ENCODE measurements at places on chromosomes 16 and 17.

DNA sequence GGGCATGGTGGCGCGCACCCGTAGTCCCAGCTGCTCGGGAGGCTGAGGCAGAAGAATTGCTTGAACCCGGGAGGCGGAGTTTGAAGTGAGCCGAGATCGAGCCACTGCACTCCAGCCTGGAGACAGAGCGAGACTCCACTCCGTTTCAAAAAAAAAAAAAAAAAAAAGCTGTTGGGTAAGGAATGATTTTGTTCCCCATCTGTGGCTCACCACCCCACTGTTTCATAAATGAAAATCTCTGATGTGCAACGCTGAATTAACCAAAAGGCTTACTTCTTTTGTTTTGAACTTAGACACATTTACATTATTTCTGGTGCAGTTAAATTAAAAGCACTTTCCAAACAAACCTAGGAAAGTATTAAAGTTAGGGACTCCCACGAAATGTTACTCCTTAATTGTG lies 1.2 kb upstream of the METTL9 start:
- no peak for DNase-seq

GRCh38 chr16:52570495-52571091 lies 23.6 kb upstream of the TOX3 start:
- no peak for DNase-seq

GRCh38 chr16:86823888-86824671 lies 245.7 kb downstream of the FOXL1 start:
- DNase-seq, result no peak

GRCh38 chr16:70704586-70704985 lies 18.7 kb upstream of the MTSS2 start:
- DNase-seq, result no peak

GRCh38 chr17:64497565-64498035 lies 746 bp upstream of the POLG2 start:
- no peak for DNase-seq

DNA sequence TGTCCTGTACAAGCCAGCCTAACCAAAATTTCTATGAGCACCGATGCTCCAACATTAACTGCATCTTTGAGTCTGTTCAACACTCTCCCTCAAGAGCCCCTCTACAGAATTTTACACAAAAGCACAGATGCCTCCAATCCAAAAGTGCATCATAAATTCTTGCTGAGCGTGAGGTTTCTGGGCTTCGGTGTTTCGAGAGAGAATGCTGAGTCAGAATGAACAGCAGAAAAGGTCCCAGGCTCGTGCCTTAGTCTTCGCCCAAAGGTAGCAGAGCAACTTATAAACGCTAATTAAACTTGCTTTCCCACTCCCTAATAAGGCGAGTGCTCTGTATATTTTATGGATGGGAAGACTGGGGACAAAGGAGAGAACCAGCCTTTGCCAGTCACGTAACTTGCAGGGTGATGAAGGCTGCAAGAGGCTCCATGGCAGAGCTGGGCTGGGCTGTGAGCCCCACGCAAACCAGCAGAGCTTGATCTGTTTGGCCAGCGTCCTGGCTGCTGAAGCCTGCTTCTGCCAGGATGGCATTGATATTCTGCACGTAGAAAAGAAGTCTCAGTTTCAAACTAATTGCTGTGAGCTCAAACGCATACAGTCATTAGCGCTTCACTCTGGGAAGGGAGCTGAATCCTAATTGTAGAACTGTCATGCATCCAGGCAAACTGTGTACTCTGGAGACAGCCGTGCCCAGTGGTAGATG lies 138.5 kb downstream of the DNAH9 start:
- no peak for DNase-seq

DNA sequence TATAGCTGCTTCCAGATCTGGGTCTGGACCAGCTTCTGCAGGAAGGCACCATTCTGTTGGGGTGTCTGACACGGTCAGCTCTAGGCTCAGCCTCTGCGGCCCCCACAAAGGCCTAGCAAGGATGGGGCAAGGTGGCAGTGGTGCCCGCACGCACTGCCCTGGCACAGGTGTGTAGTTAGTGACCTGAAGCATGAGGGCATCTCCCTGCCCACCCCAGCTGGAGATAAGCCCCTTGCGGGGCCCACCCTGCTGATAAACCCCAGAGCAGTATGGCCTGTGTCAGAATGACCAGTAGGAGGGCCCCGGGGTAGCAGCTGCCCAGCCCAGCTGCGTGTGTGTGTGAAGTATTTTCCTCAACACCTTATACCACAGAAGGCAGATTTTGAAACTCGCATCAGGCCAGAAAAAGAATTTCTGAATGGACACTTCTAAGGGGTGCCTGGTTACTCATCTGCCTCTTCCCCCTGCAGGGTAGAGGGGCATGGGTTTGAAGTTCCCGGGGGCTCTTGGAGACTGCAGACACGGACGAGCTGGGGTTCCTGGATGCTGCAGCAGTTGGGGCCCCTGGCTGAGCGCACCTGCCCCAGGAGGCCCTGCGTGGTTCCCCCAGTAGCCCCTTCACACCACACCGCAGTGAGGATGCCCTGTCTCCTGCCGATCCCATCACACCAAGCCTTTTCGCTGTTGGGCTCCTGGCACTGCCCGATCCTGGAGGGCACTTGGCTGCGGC lies 4.5 kb downstream of the ARHGDIA start:
- no peak for DNase-seq

DNA sequence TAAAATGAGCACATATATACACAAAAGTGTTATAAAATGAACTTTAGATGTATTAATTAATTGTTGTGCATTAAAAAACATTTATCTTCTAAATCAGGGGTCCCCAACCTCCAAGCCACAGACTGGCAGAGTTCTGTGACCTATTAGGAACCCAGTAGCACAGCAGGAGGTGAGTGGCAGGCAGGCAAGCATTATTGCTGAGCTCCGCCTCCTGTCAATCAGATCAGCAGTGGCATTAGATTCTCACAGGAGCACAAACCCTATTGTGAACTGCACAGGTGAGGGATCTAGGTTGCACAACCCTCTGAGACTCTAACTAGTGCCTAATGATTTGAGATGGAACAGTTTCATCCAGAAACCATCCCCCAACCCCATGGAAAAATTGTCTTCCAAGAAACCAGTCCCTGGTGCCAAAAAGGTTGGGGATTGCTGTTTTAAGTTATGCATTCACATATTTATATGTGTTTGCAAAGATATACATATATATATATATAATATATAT lies 583.7 kb downstream of the KCNJ2 start:
- DNase-seq, result no peak

DNA sequence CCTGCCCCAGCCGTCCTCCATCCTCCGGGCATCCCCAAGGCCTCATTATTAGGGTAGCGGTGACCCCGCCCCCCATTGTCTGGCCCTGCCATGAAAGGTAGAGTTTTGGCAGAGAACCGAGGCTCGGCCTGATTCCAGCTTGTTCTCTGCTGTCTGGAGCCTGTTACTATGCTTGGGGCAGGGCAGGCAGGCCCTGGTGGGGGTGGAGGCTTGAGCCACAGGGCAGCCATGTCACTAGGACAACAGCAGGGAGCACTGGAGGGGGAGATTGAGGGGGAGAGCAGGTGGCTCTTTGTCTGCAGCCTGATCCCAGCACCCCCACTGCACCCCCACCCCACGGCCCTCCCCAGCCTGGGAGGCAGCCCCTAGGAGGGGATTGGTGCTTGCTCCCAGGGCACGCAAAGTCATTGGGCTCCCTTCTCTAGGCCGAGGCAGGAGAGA lies 15.4 kb downstream of the RHBDL3 start:
- no peak for DNase-seq

GRCh38 chr17:43125967-43126910 lies 1.1 kb upstream of the BRCA1 start:
- DNase-seq, result no peak

GRCh38 chr17:8001976-8002720 lies at the start of gene GUCY2D:
GUCY2D (plus strand) TSS chr17:8002615; CDS start chr17:8003048, 433 bp downstream.
- DNase-seq, result no peak

DNA sequence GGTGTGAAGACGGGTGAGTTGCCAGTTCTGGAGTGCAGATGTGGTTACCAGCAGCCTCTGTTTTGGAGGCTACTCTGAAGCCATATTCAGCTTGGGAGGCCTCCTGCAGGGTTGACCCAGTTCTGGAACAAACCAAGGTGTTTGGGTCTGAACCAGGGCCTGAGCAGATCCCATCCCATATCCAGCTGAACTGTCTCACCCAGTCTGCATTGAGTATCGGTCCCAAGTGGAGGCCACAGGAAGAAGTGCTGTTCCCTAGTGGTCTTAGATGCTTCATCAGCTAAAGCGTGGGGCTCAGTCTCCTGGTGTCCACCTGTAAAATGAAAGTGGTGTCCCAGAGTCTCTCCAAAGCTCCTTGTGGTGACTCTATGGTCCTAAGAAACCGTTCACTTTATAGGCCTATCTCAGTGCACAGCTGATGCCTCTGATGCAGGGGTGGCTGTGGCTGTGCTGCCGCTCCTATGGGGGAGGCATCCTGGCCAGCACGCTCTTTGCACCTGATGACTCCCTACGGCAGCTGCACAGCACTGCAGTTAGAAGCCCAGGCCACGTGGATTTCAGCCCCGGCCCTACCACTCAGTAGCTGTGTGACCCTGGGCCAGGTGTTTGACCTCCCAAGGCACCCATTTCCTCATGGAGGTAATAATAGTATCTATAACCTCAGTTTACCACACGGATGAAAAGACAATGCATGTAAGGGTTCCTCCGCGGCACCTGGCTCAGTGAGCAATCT lies 21.0 kb downstream of the CBX4 start:
- no peak for DNase-seq

GRCh38 chr17:17883801-17884200 lies 47.0 kb upstream of the SREBF1 start:
- no peak for DNase-seq

- DNase-seq, result no peak
These were observed 18.0 kb downstream of the PLCD3 start for GRCh38 chr17:45114117-45114932.

DNA sequence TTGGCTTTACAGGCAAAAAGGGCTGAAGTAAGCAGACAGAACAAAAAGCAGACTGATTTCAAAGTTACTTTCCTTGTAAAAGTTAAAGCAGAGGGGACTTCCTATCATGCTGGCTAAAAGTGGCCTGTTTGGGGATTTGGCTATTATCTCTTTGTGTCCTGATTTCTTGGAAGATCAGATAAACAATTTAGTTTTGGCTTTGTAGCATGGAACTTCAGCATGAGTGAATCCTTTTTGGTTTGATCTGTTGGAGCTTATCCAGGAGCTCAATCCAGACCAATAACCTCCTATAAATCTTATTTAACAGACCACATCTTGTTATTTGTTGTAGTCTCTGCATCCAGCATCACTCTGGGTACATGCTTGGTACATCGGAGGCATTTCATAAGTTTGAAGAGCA lies 8.9 kb upstream of the RNF112 start:
- DNase-seq, result no peak

- no peak for DNase-seq
These were observed 150.2 kb upstream of the CACNG5 start for GRCh38 chr17:66684731-66685130.

- no peak for DNase-seq
These were observed 86.1 kb downstream of the ZFHX3 start for GRCh38 chr16:72961863-72962262.

DNA sequence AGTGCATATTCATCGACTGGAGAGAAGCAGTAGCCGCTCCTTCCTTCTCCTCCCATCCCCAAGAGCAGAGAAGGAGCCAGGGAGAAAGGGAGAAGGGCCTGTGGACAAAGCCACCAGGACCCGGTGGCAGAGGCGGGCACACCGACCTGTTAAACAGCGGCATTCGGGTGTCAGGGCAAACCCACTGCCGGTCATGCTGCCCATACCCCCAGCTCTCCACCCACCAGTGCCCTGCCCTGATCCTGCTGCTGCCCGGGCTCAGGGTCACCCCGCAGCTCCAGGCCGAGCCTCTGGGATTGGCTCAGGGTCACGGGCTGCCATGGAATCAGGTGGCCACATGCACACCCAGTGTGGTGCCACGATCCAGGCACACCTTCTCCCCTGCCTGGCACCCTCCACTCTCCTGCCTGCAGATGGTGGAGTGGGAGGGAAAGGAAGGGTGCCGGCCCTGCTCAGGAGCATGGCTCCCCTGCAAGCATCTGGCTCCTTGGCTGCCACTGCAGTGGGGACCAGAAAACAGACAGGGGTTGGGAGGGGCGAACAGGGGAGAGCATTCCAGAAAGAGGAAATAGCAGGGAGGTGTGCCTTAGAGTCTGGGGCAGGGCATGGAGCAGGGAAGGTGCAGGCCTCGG lies 18.3 kb upstream of the RASD1 start:
- no peak for DNase-seq

DNA sequence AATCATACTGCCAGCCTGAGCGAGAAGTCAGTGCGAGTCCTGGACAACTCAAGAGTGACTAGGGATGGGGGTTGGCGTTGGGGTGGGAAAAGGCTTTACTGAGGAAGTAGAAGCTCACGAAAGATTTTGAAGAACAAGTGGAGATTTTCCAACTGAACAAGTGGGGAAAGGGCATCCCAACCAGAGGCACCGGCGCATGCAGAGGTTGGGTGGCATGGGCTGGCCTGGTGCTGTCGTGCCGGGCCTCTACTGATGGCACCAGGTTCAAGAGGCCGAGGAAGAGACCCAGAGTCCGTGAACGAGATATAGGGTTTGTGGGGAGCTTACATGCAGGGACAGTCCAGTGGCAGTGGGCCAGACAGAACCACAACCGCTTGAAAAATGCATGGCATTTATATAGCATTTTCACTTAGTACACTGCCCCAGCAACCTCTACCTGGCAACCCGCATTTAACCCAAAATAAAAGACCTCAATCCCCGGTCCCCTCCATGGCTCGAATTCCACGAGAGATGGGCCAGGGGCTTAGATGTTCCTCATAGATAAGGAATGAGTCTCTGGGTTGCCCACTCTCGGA lies 7.7 kb upstream of the ITGA3 start:
- no peak for DNase-seq

GRCh38 chr17:48506246-48506645 lies 24.6 kb downstream of the HOXB1 start:
- no peak for DNase-seq

- DNase-seq, result no peak
These were observed 169.3 kb downstream of the PARN start for GRCh38 chr16:14460726-14461125.

GRCh38 chr16:88883946-88884345 lies 17.5 kb upstream of the PABPN1L start:
- DNase-seq, result no peak

DNA sequence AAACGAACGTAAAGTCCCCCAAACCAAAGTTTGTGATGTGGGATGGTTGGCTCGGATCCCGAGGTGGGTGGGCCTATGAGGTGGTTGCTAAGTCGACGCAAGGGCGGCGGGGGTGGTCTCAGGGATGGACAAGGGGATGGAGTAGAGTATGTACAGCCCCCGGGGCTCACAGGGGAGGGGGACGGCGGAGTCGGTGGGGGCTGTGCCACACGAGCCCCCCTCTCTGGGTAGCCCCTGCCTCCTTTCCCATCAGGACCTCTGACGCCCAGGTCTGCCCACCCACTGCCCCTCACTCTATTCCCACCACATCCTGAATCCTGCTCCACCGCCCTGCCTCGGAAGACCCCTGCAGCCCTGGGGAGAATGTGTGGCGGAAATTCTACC lies 15.2 kb downstream of the IL34 start:
- DNase-seq, result no peak

DNA sequence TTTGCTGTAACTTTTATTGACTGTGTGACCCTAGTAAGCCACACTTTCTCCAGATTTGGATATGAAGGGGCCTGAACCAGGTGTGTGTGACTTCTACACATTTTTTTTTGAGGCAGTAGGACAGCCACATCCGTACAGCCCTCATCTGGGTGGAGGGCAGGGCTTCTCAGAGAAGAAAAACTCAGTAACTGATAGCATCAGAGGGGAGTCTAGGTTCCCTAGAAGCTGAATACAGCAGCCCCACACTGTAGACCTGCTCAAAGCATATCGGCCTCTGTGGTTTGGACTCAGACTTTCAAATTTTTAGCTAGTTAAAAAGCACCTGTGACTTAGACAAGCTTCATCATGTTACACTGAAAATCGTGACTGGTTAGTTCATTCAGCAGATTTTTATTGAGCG lies 10.8 kb downstream of the PRSS54 start:
- DNase-seq, result no peak
